ENCODE measurements at places on chromosomes 1 and 21.
A peak's percentile ranks its signal among the peaks of the same experiment; 100 is the strongest.

GRCh38 chr1:181396171-181396670 is 87.1 kb upstream of the CACNA1E start:
- no peak for DNase-seq

GRCh38 chr1:91515994-91516393 is 15.3 kb downstream of the CDC7 start:
- DNase-seq: no peak

GRCh38 chr21:39175154-39175553 is 8.1 kb downstream of the PSMG1 start:
- DNase-seq: no peak

DNA sequence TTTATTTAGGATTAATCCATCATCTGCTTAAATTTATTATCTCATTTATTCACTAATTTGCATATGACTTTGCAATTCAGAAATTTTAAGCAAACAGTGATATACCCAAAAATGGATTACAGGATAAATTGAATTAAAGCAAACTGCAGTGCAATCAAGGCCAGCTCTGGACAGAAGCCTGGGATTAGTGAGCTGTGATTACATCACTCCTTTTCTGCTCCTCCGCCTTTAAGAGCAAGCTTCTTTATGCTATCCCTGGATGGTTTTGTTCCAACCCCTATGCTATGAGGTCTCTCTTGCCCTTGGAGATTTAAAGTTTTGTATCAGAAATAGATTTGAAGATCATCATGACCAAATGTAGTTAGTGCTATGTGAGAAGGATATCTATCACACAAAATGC is 32.6 kb downstream of the GPR52 start:
- no peak for DNase-seq

GRCh38 chr1:111281411-111281810 is 9.2 kb upstream of the CHIA start:
- no peak for DNase-seq

- peak; percentile 16 for DNase-seq
These were observed at the start of gene CD164L2 for GRCh38 chr1:27383039-27383605. Gene CD164L2 (minus strand): TSS chr1:27383333. CDS start chr1:27383239, 94 bp downstream.

DNA sequence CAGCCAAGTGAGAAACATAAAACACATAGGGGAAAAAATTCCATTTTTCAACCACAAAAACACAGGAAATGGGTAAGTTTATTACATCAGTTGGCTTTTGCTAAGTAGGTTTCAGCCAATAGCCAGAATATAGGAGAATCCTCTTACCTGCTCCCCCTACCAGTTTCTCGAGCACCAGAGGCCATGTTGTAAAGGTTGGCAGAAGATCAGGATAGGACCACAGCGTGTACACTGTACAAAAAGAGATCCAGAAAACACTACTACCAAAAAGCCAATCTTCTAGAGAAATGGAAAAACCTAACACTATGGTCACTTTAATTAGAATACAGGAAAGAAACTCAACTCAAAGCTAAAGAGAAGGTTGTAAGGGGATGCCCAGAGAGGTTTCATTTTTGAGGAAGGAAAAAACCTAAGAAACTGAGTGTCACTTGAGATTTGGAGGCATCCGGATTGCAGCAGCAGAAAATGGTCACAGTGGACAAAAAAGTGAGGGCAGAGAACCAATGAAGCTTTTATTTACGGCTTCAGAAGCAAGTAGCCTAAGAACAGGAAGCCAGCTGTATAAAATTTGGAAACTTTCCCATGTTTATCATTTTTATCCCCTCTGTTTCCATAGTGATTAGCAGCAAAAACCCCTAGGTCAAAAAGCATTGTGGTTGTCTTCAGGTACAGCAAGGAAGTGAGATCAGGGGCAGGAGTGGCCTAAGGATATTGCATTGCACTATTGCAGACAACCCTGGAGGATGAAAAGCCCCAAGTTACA is 2.9 kb downstream of the EIF2D start:
- DNase-seq: no peak

GRCh38 chr1:50108497-50109059 is at the start of gene ELAVL4:
Gene ELAVL4 (plus strand): TSS chr1:50108920. CDS start chr1:50109190, 270 bp downstream.
- DNase-seq: no peak

GRCh38 chr1:205535096-205535495 is 30.6 kb downstream of the CDK18 start:
- no peak for DNase-seq

DNA sequence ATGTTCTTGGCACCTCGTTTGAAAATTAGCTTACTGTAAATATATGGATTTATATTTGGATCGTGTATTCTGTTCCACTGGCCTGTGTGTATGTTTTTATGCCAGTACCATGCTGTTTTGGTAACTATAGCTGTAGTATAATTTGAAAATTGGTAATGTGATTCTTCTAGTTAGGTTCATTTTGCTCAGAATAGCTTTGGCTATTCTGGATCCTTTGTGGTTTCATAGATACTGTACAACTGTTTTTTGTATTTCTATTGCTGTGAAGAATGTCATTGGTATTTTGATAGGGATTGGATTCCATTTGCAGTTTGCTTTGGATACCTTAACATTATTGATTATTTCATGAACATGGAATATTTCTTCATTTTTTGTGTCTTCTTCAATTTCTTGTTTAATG is 490.2 kb downstream of the BRINP3 start:
- no peak for DNase-seq

DNA sequence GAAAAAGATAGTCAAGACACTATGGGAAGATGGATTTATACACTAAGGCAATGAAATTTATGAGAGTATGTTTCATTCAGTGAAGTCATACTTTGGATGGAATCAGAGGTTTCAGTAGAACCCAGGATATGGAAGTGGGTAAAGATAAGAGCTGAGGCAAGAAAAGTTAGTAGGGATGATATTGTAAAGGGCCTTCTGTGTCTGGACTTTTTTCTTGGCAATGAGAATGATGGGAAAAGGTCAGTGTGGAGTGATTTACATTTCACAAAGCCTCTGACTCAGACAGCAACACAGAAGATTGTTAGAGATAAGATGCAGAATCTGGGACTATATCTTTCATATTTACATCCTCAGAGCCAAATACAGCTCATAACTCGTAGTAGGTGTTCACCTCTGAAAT is 32.1 kb downstream of the SH3BGR start:
- DNase-seq: no peak

- no peak for DNase-seq
These were observed 48.7 kb upstream of the KIRREL1 start for GRCh38 chr1:157944663-157945280.

- no peak for DNase-seq
These were observed 19.4 kb downstream of the KRTAP10-1 start for GRCh38 chr21:44520326-44521300.

DNA sequence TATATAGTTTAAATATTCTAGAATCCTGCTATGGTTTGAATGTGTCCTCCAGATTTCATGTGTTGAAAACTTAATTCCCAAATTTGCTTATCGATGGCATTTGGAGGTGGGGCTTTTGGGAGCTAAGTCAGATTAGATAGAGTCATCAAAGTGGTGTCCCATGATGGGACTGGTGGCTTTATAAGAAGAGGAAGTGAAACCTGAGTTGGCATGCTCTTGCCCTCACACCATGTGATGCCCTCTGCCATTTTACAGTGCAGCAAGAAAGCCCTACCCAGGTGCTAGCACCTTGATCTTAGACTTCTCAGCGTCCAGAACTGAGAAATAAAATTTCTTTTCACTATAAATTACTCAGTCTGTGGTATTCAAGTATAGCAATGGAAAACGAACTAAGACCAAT is 111.3 kb downstream of the TGFB2 start:
- DNase-seq: no peak

- no peak for DNase-seq
These were observed 15.4 kb downstream of the LPAR3 start for GRCh38 chr1:84877592-84877991.

DNA sequence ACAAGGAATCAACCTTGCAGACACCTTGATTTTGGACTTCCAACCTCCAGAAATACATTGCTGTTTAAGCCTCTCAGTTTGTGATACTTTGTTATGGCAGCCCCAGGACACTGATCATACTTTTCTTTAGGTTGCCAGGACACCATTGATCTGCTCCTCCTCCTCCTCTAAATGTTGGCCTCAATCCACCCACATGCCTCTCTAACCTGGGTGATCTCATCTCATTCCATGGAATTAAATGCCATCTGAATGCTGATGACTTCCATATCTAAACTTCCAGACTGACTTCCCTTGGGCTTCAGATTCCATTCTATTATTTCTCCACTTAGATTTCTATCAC is 7.4 kb upstream of the PPP1R15B start:
- DNase-seq: no peak

- DNase-seq: no peak
These were observed 177.8 kb downstream of the SIPA1L2 start for GRCh38 chr1:232452117-232452516.
